Stimulated activated CD8-positive, alpha-beta memory T cell treated with anti-CD3 and anti-CD28 coated beads, Interleukin-15, amount 100 ng/mL, for 24 hours (primary cell): ENCODE measurements at places on chromosomes 16 and 17.

- no peak for DNase-seq
Observed at GRCh38 chr16:17371299-17371698, 99.5 kb downstream of the XYLT1 start.

DNA sequence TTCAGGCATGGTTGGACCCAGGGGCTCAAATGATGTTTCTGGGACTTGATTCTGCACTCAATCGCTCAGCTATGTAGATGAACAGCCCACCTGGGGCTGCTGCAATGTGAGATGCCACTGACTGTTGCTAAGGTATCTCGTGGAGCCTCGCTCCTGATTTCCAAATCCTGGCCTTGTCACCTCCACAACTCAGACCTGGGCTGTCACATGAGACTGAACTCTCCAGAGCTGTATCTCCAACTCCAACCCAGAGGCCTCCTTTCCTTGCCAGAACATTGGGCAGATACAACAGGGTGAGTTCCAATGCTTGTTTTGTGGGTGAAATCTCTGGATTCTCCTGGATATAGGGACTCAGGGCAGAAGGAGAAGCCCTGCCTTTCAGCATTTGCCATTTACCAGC lies 79.5 kb downstream of the GNAO1 start:
- no peak for DNase-seq

DNA sequence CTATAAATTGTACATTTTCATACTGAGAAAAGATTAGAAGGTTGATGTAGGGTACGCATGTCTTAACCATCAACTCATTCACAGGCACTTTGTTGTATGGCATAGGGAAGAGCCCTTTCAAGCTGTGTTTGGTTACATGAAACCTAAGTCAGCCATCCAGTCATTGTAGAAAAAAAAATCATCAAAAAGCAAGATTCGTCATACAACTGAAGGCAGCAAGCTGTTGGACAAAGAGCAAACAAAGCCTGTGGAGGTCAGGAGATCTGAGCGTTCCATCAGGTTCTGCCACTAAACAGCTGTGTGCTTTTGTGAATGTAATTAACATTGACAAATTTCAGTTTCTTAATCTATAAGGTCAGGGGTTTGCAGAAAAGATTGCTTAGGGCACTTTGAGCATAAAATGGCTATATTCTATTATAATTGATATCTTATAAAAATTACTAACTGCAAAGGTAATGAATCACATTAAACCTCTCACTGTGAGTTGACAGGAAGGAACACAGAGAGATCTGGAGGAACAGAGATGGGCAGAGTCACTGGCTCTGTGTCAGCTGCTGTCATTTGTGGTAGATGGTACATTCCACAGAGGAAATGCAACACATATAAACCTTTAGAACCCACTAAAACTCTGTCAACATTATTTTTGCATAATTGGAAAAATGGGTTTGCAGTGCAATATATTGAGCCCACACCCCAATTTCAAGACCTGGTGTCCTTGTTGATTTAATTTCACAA lies 66.3 kb upstream of the MYOCD start:
- no peak for DNase-seq

- DNase-seq: no peak
Observed at GRCh38 chr16:11205754-11206581, 50.0 kb downstream of the SOCS1 start.

- DNase-seq: no peak
Observed at GRCh38 chr17:13843862-13844635, 225.3 kb upstream of the COX10 start.

DNA sequence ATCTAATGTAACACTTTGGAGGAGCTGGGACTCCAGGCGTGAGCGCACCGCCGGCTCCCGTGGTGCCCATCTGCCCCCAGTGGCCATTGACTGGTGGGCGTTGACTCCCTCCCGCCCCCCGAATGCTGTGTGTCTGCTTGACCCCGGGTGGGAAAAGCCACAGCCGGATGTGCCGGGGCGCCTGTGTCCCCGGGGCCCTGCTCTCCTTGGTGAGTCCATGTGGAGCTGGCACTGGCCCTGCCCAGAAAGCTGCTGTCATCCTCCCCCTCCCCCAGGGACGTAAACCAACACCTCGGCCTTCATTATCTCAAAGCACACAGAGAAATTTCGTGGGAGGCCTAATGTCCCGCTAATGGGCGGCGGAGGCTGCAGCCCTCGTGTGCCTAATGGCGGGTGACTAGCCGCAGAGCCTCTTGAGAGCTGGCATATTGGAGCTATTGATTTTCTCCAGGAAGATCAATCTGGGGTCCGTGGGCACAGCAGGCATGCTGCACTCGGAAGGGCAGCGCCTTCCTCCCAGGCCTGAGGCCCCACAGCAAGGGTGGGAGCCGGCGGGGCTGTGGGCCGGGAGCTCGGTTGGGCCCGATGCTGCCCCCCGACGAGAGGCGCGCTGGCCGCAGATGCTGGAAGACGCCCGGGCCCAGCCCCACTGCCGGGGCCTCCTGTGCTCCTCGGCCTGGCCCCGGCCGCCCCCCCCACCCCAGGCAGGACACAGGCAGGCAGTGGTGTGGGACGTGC lies 4.0 kb upstream of the PERCC1 start:
- no peak for DNase-seq

- DNase-seq: no peak
Observed at GRCh38 chr17:72033334-72033733, 87.5 kb upstream of the SOX9 start.

GRCh38 chr16:83994087-83994486 lies 26.0 kb downstream of the NECAB2 start:
- no peak for DNase-seq

DNA sequence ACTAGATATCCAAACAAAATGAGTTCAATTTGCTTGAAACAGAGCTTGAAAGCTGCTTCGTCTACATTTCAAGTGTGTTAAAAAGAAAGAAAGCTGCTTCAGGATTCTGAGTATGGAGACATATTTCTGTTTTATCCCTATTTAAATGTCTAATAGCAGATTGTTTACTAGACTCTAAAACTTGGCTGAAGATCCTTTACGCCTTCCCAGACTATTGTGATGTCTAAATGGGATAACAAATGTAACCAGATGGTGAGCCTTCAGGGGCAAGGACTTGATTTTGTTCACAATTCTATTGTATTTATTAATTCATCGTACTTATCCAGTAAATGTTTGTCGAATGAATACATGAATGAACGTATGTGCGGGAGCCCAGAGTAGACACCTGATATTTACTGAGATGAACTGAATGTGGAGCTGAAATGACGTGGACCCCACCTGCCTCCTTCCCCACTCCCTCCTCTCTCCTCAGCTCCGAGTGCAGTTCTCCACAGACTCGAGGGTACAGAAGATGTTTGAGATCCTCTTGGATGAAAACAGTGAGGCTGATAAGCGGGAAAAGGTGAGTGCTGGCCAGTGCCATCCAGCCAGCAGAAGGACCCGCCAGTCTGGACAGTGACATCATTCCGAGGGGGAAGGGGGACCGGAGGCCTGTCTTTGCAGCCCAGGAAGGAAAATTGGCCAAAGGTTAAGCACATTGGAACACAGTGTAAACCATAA lies 5.0 kb downstream of the UNC45B start:
- DNase-seq: no peak

GRCh38 chr16:83366228-83366627 lies 441.6 kb upstream of the HSBP1 start:
- no peak for DNase-seq

DNA sequence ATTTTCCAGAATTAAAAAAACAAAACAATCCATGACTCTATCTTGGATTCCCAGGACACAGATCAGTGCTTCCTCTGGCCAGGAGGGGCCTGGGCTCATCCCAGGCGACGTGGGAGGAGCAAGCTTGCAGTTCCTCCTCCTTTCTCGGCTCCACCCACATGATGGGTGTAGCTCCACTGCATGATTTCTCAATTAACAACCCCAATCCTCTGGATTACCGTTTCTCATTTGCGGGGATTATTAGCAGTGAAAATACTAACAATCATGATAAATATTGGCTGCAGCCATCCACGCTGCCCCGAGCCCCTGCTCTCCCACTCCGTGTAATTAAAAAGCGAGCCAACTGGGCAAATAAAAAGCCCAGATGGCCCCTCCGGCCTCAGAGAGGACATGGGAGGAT lies 46.4 kb upstream of the SDK2 start:
- DNase-seq: no peak

DNA sequence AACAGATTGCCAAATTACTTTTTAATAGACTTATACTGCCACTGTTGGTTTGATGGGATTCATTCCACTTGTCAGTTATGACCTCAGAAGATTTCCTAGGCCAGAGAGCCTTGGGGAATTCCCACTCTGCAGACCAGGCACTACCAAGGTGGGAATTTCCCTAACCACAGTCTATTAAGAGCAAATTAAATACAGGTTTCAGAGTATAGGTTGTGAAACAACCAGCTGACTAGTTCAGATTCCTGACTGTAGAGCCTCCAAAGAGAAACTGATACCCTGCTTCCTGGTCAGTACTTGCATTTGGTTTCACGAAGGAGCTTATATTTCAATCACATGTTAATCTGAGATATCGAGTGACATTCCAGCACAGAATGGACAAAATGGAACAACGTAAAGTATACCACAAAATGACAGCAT lies 186.5 kb downstream of the STX8 start:
- no peak for DNase-seq

GRCh38 chr17:47897561-47897960 lies 1.5 kb downstream of the SP2 start:
- no peak for DNase-seq

DNA sequence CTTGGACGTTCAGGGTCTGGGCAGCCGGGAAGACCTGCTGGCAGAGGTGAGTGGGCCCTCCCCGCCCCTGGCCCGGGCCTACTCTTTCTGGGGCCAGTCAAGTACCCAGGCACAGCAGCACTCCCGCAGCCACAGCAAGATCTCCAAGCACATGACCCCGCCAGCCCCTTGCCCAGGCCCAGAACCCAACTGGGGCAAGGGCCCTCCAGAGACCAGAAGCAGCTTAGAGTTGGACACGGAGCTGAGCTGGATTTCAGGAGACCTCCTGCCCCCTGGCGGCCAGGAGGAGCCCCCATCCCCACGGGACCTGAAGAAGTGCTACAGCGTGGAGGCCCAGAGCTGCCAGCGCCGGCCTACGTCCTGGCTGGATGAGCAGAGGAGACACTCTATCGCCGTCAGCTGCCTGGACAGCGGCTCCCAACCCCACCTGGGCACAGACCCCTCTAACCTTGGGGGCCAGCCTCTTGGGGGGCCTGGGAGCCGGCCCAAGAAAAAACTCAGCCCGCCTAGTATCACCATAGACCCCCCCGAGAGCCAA lies 8.6 kb upstream of the ABCC3 start:
- DNase-seq: peak; percentile 29

GRCh38 chr17:61000911-61001310 lies 323.3 kb downstream of the BCAS3 start:
- no peak for DNase-seq

GRCh38 chr16:88988980-88989811 lies 12.2 kb upstream of the CBFA2T3 start:
- DNase-seq: no peak

- DNase-seq: no peak
Observed at GRCh38 chr17:38451840-38452529, 23.7 kb downstream of the ARHGAP23 start.

DNA sequence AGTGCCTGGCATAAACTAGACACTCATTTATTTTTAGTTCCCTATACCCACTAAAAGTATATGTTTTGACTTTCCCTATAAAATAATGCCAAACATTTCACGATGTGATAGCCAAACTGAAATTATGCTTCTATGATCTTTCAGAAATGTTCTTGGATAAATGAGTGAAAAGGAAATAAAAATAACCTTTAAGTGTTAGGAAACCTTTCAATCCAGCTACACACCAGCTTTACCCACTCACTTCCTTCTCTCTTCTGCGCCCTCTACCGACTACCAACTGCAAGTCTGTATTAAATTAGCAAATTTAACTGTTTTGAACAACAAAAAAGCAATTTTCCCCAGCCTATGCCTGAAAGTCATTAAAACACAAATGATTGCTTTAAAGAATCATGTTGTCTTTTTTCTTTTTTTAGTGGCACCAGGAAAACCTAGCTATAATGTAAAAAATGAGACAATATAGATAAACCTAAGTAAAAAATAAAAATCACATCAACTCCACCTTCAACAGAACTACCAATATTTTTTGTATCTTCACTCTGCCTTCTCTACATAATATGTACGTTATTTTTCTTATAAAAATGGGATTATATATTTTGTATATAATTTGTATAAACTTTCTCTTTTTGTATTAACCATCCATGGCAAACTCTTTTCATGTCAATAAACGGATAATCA lies 13.2 kb upstream of the TMEM100 start:
- DNase-seq: no peak

GRCh38 chr17:14149751-14150150 lies 80.4 kb downstream of the COX10 start:
- no peak for DNase-seq

GRCh38 chr17:64788286-64789060 lies 126.4 kb upstream of the SMURF2 start:
- no peak for DNase-seq

GRCh38 chr17:78227455-78227916 lies 3.9 kb upstream of the TMEM235 start:
- DNase-seq: no peak

- no peak for DNase-seq
Observed at GRCh38 chr16:28179354-28179753, 32.4 kb downstream of the XPO6 start.

DNA sequence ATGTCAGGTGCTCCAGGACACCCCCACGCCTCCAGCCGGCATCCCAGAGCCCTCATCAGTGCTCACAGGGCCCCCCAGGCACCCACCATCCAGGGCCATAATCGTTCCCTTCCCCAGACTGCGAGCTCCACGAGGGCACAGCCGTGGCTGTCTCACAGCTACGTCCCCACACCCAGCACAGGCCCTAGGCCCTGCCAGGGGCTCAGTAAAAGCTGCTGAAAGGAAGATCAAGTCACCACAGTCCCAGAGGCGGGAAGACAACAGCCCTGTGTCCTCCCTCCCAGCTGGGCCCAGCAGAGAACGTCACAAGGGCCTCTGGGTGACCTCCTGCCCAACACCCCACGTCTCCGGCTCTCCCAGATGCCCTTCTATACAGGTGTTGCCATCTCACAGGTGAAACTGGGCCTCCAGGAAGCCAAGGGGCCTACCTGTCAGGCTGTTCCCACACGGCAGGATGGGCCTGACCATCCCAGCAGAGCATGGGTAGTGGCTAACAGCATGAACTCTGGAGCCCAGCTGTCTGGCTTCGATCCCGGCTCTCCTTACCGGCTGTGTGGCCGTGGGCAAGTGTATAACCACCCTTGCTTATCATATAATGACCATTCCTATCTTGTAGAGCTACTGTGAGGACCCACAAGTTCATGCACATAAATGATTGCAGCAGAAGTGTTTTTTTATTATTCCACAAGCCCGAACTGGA lies 17.9 kb downstream of the ARL2BP start:
- DNase-seq: no peak

DNA sequence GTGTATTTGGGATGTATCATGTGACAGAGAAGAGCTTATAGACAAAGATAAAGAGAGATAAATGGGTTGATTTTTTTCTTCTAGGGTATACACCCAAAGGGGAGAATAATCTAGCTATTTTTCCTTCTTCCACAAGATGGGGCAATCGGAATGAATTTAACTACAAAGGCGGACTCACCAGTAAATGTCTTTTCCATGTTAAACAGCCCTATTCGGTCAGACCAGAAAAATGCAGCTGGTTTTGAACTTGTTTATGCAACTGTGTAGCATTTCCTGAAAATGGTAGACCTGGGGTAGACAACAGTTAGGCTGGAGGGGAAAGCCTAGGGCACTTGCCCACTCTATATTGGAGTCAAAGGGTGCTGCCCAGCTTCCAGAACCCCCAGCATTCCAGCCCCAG lies 477.1 kb downstream of the TOX3 start:
- no peak for DNase-seq
